ENCODE measurements at places on chromosomes 12 and 14.

GRCh38 chr12:55957106-55957859 is 8.6 kb downstream of the PMEL start:
- ATAC-seq = no peak

GRCh38 chr14:74408870-74409269 is 17.1 kb downstream of the SYNDIG1L start:
- no peak for ATAC-seq

- no peak for ATAC-seq
Measured at GRCh38 chr14:27049701-27050100, 451.9 kb upstream of the NOVA1 start.

GRCh38 chr12:823028-823698 is 70.8 kb downstream of the WNK1 start:
- ATAC-seq = no peak

GRCh38 chr14:22598896-22599244 is 770 bp downstream of the ABHD4 start:
- ATAC-seq = peak; percentile 75

DNA sequence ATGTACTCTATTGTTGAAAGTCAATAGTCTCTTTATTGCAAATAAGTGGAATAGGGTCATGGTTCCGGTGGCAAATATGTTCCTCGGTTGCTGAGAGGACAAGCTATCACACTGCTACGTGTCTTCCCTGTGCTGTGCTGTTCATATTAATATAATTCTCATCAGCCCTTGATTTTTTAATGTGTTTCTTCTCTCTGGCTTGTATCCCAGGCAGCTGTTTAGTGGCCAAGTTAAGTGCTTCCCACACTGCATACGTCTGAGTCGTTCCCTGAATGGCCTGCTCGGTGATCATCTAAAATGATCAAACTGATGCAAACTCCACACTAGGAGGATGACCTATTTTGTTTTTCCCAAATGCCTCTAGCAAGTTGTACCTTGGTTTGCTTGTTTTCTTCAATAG is 186.4 kb downstream of the ANO6 start:
- ATAC-seq = no peak

- no peak for ATAC-seq
Measured at GRCh38 chr12:64480148-64480547, 28.2 kb downstream of the TBK1 start.
